ENCODE measurements at places on chromosomes 5 and 9.
A peak's percentile ranks its signal among the peaks of the same experiment; 100 is the strongest.

DNA sequence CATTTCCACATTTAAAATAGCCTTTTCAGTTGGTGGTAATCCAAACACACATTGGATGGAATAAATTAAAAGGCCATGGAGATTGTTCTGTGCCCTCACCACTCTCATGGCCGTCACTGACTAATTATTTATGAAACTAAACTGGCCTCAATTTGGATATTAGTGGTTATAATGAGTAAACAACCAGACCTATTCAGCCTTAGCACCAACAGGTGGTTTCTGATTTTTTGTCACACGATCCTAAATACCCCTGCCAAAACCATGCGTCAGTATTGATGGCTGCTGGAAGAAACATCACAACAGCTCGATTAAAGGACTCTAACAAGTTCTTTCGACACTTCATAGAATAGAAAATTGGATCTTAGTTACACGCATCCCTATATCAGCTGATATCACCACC lies 276.0 kb upstream of the DAP start:
- DNase-seq, result no peak

DNA sequence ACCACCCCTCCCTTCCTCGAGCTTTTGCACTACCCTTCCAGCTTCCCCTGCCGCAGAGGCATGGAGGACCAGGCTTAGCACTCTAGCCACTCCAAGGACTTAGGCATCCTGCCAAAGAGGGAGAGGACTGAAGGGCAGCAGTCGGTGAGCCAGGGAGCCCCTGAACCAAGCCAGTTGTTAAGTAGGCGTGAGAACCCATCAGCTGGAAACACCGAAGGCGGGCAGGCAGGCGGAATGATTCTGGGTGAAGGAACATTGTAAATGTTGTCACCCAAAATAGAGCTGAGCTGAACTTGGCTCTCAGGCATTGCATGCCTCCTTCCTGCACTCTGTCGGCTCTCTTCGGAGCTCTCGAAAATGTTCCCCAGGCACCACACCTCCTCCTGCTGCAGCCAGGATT lies 42.8 kb downstream of the NRG2 start:
- no peak for DNase-seq

DNA sequence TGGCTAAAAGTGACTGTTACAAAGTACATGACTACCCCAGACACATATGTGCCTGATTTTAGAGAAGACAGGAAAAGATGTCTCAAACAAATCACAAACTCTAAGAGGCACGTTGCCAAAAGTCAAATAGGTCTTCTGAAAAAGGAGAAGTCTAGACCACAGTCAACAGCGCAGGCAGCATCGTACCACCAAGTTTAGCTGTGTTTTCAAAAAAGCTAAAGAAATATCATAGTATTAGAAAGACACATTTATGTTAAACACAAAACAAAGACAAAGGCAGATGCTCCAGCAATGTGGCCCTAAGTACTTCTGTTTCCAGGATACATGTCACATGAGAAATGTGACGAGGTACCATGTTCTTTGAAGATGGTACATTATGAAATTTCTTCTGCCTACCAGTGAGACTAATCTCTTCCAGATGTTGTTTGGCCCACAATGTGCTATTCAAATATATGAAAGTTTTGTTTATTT lies 43.5 kb downstream of the LPAR1 start:
- no peak for DNase-seq

DNA sequence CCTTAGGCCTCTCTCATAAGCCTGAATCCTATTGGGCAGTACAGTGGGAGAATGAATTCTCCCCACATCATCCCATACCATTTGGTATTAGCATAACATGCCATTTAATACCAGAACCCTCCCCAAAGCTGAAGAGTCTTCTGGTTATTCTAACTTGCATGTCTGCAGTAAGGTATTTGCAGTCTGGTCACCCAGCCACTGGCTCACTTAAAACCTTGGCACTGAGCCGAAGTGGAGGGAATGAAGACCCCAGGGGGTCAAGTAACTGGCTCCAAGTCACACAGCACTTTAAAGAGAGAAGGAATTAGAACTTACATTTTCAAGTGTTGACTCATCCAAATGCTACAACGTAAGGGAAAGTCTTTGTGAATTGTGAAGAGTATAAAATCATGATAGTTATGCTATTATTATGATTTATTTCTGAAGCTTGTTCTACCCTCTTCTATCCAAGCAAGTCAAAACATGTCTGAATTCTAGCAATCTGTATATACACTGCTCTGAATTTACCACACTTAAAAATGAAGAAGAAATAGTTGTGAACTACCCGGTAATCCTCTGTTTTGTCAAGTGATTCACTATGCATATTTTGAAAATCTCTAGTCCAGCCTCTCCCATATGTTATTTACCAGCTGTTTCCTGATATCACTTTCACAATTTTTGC lies 28.5 kb downstream of the GLRA1 start:
- DNase-seq, result peak; percentile 40

DNA sequence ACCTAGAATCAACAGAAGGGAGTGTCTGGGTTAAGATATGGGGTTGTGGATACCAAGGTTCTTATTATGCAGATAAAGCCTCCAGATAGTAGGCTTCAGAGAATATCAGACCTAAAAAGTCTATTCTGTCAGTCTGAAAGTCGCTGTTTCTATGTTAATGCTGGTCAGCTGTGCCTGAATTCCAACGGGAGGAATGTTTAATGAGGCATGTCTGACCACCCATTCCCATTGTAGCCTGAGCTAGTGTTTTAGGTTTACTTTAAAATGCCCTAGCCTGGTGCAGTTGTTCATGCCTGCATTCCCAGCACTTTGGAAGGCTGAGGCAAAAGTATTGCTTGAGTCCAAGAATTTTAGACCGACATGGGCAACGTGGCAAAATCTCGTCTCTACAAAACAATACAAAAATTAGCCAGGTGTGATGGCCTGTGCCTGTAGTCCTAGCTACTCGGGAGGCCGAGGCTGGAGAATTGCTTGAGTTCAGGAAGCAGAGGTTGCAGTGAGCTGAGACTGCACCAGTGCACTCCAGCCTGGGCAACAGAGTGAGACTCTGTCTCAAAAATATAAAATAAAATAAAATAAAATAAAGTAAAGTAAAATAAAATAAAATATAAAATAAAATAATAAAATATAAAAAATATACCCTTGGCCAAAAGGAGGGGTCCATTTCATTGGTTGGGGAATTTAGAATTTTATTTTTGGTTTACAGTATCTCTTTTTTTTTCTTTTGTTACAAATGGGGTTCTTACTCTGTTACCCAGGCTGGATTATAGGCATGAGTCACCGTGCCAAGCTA lies 7.8 kb upstream of the SOX30 start:
- DNase-seq, result no peak

DNA sequence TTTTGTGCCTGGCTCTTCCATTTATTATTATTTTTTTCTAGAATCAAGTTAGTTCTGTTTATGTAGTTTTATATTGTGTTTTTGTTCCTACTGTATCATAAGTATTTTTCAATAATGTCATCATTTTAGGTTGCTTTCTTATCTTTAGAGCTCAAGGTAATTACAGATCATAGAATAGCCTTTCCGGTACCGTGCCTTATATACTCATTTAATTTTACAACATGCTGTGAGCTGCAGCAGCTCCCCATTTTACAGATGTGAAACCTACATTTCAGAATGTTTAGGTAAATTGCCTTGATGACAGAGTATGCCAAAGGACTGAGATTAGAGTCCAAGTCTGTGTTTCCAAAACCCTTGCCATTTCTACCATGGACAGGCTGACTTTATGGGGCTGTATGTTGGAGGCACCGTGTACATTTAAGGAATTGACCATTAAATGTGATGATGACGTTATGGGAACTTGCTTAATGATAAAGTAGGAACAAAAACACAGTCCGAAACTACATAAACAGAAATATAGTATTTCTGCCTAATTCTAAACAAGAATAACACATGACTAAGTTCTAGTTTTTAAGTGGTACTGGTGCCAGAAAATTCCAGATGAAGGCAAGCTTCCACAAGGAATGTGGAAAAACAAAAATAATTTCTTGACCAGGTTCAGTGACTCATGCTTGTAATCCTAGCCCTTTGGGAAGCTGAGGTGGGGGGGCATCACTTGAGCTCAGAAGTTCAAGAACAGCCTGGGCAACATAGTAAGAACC lies 97.7 kb downstream of the IQGAP2 start:
- DNase-seq, result no peak

DNA sequence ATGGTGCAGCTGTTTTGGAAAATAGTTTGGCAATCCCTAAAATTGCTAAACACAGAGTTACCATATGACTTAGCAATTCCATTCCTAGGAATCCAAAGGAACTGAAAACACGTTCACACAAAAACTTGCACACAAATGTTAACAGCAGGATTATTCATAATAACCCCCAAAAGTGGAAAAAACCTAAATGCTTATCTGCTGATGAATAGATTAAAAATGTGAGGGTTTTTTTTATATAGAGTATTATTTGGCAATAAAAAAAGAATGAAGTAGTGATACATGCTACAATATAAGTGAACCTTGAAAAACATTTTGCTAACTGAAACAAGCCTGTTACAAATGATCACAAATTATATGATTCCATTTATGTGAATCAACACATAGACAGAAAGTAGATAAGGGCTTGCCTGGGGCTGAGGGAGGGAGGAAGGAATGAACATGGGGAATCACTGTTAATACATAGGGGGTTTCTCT lies 45.1 kb upstream of the TRIO start:
- no peak for DNase-seq

GRCh38 chr5:60207040-60207439 lies 313.5 kb upstream of the PDE4D start:
- no peak for DNase-seq

DNA sequence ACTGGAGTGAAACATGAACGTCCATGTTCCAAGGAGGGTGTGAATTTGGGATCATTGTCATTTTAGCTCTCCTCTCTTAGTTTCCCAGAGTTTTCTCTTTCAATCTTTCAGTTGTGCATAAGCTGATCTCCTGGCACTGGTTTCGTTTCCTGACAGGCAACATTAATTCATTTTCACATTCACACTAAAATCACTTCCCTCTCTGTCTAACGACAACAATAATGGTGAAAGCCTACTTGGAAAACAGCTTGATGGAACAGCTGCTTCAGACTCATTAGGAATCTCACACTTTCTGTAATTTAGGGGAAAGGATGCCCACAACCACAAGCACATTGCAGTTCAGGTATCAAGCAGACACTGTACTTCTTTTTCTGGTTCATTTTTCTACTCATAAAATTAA lies 188.6 kb downstream of the TRIM36 start:
- no peak for DNase-seq

- DNase-seq, result no peak
Measured at GRCh38 chr9:14157191-14157590, 156.8 kb downstream of the NFIB start.

DNA sequence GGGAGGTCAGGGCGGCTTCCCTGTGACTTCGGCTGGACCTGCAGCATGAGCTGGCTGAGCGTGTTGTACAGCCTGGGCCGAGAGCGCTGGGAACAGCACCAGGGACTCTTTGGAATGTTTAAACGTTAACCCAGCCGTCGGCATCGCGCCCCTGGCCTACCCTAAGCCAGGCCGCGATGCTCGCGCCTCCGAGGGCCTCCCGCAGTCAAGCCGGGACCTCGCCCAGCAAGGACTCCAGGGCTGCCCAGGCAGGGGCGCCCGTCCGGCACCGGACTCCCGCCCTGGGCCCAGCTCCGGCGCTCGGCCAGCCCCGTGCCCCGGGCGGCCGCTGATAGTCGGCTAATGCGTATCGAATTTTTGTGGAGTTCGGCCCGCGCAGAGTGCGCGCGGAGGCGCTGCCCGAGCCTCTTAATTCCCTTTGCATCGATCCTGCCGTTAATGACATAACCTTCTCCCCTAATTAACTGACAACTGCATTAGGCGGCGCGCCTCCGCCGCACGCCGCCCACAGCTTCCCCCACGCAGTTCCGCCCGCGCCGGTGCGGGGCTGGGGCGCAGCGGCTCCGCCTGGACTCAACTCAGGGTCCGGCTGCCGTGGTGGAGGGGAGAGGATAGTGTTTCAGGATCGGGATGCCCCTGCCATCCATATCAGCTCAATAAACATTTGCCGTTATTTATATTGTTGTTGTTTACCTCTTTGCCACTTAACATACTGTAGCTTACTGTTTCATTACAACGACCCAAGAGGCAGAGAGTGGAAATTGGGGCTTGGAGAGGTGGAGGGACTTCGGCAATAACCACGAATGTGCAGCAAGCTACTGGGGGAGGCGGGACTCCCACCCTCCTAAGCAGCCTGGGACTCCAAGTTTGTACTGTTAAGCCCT lies 28.8 kb upstream of the CDC23 start:
- no peak for DNase-seq

DNA sequence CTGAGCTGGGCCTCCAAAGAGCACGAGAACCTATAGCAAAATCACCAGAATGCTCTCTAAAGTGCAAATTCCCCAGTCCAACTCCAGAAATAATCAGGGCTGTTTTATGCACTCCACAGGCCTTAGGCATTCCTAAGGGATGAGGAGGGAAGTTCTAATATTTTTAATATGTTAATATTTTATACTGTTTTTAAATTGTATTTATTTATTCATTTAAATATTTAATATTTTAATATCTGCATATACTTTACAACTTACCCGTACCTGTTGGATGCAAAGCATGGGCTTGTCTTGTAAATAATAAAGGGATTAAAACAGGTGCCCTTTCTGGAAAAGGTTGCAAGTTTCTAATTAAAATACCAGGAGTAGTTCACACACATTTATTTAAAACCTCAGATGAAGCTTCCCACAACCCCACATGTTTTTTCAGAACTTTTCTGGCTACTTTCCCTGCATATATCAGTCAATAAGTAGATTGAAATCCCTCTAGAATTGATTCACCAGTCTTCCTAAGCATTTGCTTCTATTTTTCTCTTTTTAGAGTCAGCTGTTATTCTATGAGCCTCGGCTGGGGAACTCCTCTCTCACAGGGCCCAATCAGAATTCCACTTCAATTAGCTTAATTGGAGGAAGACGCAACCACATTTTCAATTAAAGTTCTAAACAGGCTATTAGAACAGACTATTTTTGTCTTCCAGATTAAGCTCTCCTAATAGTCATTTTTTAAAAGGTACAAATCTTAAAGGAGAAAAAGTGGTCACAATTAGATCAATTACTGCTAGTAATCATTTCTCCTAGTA lies 140.8 kb downstream of the CDH6 start:
- DNase-seq, result no peak

GRCh38 chr5:154749491-154749890 lies 5.7 kb upstream of the LARP1 start:
- DNase-seq, result no peak

GRCh38 chr9:84969084-84969483 lies 299.6 kb downstream of the NTRK2 start:
- DNase-seq, result no peak

GRCh38 chr5:87401626-87402025 lies 11.1 kb downstream of the CCNH start:
- DNase-seq, result no peak

DNA sequence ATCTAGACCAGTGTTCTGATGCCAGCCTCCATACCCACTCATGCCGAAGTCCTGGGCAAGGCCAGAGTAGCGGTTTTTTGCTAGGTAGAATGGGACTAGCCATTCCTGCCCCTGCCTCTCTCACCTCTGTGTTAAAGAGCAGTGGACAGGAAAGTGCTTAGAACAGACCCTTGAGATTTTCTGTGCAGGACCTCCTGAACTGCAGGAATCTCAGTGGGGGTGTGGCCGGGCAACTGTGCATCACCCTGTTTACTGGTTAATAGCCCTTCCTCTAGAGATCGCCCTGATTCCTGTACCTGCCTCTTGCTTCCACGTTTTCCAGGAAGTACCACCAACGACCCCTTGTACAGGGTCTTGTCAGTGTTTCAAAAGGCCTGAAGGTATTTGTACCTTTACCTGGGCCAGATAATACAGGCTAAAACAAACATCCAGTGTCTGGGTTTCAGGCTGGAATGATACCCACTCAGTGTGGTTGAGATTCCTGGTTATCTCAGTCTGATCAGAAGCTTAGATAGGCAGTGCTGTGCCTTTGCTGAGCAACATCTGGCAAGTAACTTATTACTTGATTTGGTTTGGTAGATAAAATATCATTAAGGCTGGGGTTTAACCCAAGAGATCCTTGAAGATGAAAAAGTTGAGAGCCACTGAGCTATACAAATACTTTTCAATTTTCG lies 65.9 kb downstream of the RGS3 start:
- DNase-seq, result no peak

All from SW 1271 (cell line).